ENCODE measurements at places on chromosomes 12 and 14. TPM values are rescaled to one million over a fixed set of nuclear protein-coding genes. Genes with fewer than 3 reads are reported as not detected.

SLCO1C1 gene
- 2.0 TPM for total RNA-seq

FOXN4 gene
- total RNA-seq: not detected

NID2 gene
- total RNA-seq: 183 TPM

RASSF8 gene
- 149 TPM for total RNA-seq

INSM2 gene
- not detected for total RNA-seq

REP15 gene
- 2.4 TPM for total RNA-seq

ABCD2 gene
- total RNA-seq: under 0.01 TPM

C1S gene
- 339 TPM for total RNA-seq

RPL10L gene
- total RNA-seq: not detected

MCRS1 gene
- total RNA-seq: 42.9 TPM

ASCL1 gene
- total RNA-seq: not detected

DNAI7 gene
- total RNA-seq: 0.53 TPM

ZBTB42 gene
- total RNA-seq: 5.8 TPM

OR4E2 gene
- not detected for total RNA-seq

CLIP1 gene
- 63.5 TPM for total RNA-seq

GLIPR1L1 gene
- total RNA-seq: not detected

CATSPERB gene
- total RNA-seq: not detected

FSCB gene
- total RNA-seq: not detected

NRXN3 gene
- 2.9 TPM for total RNA-seq

CNOT2 gene
- 140 TPM for total RNA-seq

LRTM2 gene
- total RNA-seq: not detected

PRORP gene
- 34.2 TPM for total RNA-seq

MLEC gene
- 156 TPM for total RNA-seq

VWF gene
- 0.92 TPM for total RNA-seq

Data from smooth muscle cell of the pulmonary artery (primary cell).